ENCODE measurements at places on chromosomes 6 and 20.

GRCh38 chr20:10652185-10652584 is 21.6 kb downstream of the JAG1 start:
- DNase-seq = no peak

GRCh38 chr20:44091026-44091425 is 96.0 kb downstream of the JPH2 start:
- no peak for DNase-seq

DNA sequence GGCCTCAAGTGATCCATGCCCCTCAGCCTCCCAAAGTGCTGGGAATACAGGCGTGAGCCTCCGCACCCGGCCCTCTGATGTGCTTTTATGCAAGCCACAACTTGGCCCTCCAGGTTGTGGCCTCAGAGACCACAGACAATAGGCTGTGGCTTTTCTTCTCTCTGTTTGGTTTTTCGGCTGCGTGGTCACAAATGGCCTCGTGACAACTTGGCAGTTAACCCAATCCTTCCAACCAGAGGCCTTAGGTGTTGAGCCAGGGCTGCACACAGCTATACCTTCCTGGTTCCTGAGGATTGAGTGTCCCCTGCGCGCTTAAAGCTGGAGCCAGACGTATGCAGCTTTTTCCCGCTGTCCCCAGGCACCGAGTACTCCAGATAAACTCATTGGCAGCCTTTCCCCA is 6.3 kb upstream of the TGM3 start:
- DNase-seq = no peak

DNA sequence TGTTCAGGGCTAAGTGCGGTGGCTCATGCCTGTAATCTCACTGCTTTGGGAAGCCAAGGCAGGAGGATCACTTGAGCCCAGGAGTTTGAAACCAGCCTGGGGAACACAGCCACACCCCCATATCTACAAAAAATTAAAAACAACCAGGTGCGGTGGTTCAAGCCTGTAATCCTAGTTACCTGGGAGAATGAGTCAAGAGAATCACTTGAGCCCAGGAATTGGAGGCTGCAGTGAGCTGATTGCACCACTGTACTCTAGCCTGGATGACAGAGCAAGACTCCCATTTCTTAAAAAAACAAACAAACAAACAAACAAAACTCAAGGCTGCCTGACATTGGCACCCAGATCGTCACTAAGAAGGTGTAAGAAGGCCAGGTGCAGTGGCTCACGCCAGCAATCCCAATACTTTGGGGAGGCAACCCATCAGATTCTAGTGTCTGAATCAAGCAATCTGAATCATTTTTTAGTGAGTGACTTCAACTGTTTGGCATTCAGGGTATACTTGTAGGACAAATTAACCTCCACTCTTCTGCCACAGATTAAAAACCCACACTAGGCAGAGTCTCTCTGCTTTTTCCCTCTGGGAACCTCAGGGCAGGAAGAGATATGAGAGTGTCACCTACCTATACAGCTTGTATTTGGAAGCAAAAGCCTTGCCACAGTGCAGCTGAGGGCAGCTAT is 6.1 kb downstream of the PLAGL2 start:
- DNase-seq = no peak

- no peak for DNase-seq
Observed at GRCh38 chr20:39850246-39850645, 838.8 kb downstream of the MAFB start.

DNA sequence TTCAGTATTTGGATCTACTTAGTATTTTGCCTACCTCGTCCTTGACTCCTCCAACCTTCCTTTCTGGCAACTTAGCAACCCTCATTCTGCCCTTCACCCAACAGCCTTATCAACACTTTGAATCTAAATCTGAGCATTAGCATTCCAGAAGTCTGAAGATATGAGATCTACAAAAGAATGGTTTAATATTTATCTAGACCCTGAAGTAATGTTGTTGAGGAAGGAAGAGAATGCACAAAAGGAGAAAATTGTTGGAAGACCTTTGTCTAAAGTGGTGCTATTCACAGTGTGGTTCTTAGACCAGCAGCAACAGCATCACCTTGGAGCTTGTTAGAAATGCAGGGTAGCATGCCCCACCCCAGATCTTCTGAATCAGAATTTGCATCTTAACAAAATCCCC is 198.2 kb upstream of the PLCB4 start:
- DNase-seq = no peak

GRCh38 chr6:143959927-143960326 is 48.1 kb downstream of the PLAGL1 start:
- no peak for DNase-seq

DNA sequence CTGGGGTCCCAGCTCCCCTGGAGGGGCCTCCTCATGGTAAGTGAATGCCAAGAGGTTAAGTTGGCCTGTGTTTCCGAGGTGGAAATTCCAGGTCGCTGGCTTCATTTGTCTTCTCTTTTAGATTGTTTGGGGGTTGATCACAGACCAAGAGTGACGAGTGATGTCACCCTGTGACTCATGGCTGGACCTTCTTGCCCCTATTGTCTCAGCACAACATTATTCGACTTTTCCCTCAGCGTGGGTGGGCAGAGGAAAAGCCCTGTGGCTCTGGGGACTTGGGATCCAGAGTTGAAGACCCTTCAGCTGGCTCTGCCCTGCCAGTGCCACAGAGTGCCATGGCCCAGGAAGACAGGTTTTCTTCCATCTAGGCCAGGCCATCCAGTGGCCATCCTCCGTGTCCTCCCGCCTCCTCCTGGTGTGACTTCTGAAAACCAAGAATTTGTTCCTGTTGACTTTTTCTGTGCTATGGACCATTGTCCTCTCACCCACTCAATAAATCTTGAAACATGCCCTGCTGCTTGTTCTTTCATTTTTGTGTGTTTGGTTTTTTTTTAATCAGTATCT is 15.4 kb upstream of the SNHG17 start:
- no peak for DNase-seq

- DNase-seq = peak; percentile 22
Observed at GRCh38 chr20:63099456-63100173, 92.9 kb upstream of the BHLHE23 start.

DNA sequence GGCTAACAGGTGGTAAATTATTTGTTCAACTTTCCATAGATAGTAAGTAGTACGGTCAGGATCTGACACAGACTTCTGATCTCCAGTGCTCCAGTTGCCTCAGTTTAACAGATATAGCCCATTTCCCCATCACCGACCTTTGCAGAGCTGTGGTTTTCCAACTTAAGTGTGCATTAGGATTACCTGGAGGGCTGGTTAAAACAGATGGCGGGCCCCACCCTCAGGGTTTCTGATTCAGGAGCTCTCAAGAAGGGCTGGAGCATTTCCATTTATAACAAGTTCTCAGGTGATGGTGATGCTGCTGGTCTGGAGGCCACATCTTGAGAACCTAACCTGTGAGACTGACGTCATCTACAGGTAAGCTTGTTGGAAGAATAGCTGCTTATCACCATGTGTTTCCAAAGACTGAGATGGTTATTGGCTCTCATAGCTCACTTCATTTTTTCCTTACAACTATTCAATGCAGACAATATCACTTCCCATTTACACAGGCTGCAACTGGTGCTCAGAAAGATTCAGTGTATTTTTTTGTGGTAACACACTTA is 360.1 kb upstream of the CHD6 start:
- no peak for DNase-seq

Data from kidney (tissue), 22 donors.